ENCODE measurements at places on chromosomes 1 and 21. TPM values are rescaled to one million over a fixed set of nuclear protein-coding genes. Genes with fewer than 3 reads are reported as not detected.

ATP6V1G3 gene
- not detected for total RNA-seq

GRCh38 chr21:35548904-35549615, 500.0 kb upstream of the RUNX1 start:
- no peak for DNase-seq
- peaks cover 3% of the 10 kb centered on the region for H3K27me3 ChIP-seq
- H3K4me3 ChIP-seq, result no peak overlapping the region
- H3K36me3 ChIP-seq, result no peaks in the 10 kb centered on the region
- H3K4me1 ChIP-seq, result no peaks in the 10 kb centered on the region
- H3K27ac ChIP-seq, result no peak overlapping the region

GRCh38 chr1:71641903-71642302, 561.1 kb upstream of the ZRANB2 start:
- H3K36me3 ChIP-seq, result no peaks in the 10 kb centered on the region
- H3K4me3 ChIP-seq, result no peak overlapping the region
- no peaks in the 10 kb centered on the region for H3K27me3 ChIP-seq
- no peak for DNase-seq

DNA sequence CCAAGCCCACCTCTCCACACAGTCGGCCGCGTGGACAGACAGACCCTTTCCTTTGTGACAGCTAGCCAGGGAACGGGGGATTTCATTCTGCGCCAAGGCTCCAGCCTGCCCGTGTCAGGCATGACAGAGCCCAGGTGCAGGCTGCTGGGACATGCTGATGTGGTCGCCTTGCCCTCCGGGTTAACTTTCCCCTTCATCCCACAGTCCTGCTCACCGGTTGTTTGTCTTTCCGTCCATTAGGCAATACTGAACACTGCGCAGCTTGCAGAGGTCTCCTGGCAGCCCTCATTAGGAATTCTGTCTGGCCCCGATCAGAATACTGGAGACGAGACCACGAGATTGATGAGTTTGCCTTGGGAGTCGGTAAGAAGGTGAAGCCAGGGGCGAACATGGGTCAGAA, 62.8 kb downstream of the SPSB1 start:
- DNase-seq, result no peak
- no peaks in the 10 kb centered on the region for H3K27me3 ChIP-seq
- H3K4me3 ChIP-seq, result no peak overlapping the region
- H3K36me3 ChIP-seq, result peaks cover 33% of the 10 kb centered on the region
- H3K4me1 ChIP-seq, result peaks cover 23% of the 10 kb centered on the region
- no peak overlapping the region for H3K27ac ChIP-seq

TBX15 gene
- 2.1 TPM for total RNA-seq

DNA sequence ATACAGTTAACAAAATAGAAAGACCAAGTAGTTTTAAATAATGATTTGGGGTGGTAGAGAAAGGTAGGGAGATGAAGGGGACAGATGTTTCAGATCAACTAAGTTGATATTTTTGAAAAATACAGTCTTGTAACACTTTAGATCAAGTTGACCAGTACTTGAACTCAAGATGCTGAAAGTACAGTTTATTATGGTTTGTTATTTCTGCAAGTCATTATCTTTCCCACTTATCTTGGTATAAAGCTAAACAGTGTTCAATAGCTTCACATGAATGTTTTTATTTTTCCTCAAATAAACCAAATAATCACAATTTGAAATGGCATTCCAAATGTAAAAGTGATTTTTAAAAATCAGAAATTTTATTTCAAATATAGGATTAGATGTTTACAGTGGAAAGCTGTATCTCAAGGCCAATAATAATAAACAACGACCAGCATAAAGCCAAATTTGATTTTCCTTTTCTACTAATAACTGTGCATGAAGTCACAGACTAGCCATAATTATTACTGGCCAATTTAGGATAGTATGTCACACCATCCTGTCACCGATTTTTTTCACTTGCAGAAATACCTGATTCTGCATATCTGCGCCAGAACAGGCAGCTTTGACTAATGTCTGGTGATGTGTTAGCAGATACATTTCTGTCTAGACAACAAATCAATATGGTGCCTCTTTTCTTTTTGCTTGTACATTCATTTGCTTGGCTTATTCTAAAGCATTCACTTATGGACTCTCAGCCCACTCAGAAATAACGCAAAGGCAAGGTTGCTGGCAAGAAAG, 320.2 kb downstream of the TM2D1 start:
- H3K4me3 ChIP-seq, result no peak overlapping the region
- no peak for DNase-seq
- H3K27me3 ChIP-seq, result no peaks in the 10 kb centered on the region
- H3K27ac ChIP-seq, result no peak overlapping the region
- H3K4me1 ChIP-seq, result no peaks in the 10 kb centered on the region

DNA sequence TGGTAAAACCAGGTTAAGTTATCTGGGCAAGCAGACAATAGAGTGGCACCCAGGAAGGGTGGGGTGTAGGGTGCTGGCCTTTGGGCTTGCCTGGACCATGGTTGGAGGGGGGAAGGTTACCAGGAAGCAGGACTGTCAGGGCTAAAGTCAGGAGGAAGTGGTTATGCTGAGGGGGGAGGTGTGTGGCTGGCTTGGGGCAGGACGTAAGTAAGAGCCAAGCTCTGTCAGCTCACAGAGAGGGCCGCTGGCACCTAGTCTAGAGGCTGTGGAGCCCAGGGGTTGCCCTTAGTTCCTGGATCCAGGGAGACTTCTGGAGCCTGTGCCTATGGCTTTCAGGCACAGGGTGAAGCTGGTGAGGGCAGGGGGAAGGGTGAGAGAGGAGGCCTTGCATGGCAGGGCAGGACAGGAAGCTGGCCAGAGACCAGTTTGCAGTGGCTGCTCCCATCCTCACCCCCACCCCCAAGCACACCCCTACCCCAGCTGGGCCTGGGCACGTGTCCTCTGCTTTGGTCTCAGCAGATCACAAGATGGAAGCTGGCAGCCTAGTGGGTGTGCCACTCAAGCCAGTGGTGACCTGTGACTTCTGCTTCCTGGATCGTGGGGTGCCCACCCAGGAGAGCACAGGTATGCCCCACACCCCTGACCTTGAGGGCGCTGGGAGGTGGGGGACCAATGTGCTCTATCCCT, 20.5 kb upstream of the SMYD3 start:
- H3K4me3 ChIP-seq, result no peak overlapping the region
- H3K36me3 ChIP-seq, result no peaks in the 10 kb centered on the region
- no peak overlapping the region for H3K27ac ChIP-seq
- no peaks in the 10 kb centered on the region for H3K27me3 ChIP-seq

EVI5 gene
- total RNA-seq, result 41.9 TPM

DNA sequence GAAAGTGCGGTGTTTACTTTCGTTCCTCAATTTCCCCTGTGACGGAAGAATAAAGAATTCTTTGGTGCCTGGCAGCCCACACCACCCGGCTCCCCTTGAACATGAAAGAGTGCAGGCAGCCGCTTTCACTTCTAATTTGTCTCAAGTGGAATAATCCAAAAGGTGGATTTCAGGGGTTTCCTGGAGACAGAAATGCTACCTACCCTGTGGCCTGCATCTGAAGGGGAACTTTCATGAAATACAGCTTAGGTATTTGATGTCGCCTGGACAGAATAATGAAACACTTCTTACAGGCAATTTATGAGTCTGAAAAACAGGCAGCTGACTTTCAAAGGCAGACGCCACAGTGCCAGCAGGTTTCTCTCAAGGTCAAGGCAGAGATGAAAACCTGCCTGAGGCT, 169.5 kb upstream of the USP24 start:
- H3K27me3 ChIP-seq, result no peaks in the 10 kb centered on the region
- no peaks in the 10 kb centered on the region for H3K4me1 ChIP-seq
- H3K4me3 ChIP-seq, result no peak overlapping the region
- no peak for DNase-seq
- no peaks in the 10 kb centered on the region for H3K36me3 ChIP-seq
- H3K27ac ChIP-seq, result no peak overlapping the region

MCOLN2 gene
- total RNA-seq, result not detected

GRCh38 chr21:45724345-45724961, 80.9 kb downstream of the PCBP3 start:
- no peak for DNase-seq
- H3K27ac ChIP-seq, result peak overlapping the region; percentile 58
- H3K36me3 ChIP-seq, result no peaks in the 10 kb centered on the region
- H3K4me3 ChIP-seq, result peak overlapping the region; percentile 10
- H3K4me1 ChIP-seq, result no peaks in the 10 kb centered on the region

GRCh38 chr1:38834221-38834782, 25.3 kb downstream of the RRAGC start:
- H3K27me3 ChIP-seq, result no peaks in the 10 kb centered on the region
- no peak for DNase-seq
- no peak overlapping the region for H3K4me3 ChIP-seq
- peaks cover 21% of the 10 kb centered on the region for H3K36me3 ChIP-seq
- H3K27ac ChIP-seq, result no peak overlapping the region

GRCh38 chr21:30216041-30216723, at the start of gene CLDN8:
CLDN8 (minus strand) TSS chr21:30216097; CDS start chr21:30215925, 172 bp downstream.
- H3K4me1 ChIP-seq, result no peaks in the 10 kb centered on the region
- no peaks in the 10 kb centered on the region for H3K27me3 ChIP-seq
- H3K4me3 ChIP-seq, result no peak within 1 kb of the TSS
- H3K36me3 ChIP-seq, result no peaks in the 10 kb centered on the region
- H3K27ac ChIP-seq, result no peak within 1 kb of the TSS

CYP4B1 gene
- 20.0 TPM for total RNA-seq

LHX8 gene
- not detected for total RNA-seq

FAM151A gene
- 0.63 TPM for total RNA-seq

INKA2 gene
- total RNA-seq, result 17.3 TPM

GRCh38 chr21:46618738-46619379, 14.0 kb upstream of the S100B start:
- H3K4me3 ChIP-seq, result no peak overlapping the region
- DNase-seq, result no peak
- no peaks in the 10 kb centered on the region for H3K36me3 ChIP-seq
